ENCODE measurements at places on chromosomes 4 and X.
A peak's percentile ranks its signal among the peaks of the same experiment; 100 is the strongest.

GRCh38 chr4:128550060-128550459 lies 259.4 kb upstream of the JADE1 start:
- no peak for DNase-seq

DNA sequence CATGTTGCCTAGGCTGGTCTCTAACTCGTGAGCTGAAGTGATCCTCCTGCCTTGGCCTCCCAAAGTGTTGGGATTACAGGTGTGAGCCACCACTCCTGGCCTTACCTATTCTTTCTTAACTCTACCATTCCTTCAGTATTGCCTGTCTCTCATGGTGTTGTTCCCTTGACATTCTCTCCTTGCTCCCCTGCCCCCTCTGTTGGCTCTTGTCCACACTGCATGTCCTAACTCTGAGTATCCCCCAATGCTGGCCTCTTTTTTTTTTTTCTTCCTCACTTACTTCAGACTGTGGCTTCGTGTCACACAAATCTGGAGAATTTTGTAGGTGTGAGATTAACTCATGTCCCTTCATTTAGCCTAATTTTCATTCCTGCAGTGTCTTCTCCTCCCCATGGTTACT lies 22.9 kb upstream of the FRMPD4 start:
- DNase-seq, result no peak

- no peak for DNase-seq
Observed at GRCh38 chr4:184792334-184792733, 33.4 kb downstream of the ACSL1 start.

GRCh38 chr4:98909646-98910401 lies 19.1 kb downstream of the EIF4E start:
- DNase-seq, result peak; percentile 15

DNA sequence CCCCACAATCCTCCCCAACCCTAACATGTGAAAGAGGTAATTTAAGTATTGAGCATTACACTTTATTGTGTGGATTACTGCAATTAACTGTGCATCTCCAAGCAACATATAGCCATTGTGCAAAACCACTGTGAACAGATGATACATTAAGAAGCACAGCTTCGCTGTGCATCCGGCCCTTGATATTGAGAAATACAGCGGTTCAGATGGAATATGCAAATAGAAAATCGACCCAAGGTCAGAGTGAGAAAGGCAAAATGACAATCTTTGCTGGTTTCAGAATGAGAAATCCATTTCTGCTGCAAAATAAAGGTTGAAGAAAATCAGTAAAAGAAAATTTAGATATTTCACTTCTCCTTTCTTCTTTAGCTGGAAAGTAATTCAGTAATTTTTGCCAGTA lies 805.9 kb upstream of the GRID2 start:
- DNase-seq, result no peak

DNA sequence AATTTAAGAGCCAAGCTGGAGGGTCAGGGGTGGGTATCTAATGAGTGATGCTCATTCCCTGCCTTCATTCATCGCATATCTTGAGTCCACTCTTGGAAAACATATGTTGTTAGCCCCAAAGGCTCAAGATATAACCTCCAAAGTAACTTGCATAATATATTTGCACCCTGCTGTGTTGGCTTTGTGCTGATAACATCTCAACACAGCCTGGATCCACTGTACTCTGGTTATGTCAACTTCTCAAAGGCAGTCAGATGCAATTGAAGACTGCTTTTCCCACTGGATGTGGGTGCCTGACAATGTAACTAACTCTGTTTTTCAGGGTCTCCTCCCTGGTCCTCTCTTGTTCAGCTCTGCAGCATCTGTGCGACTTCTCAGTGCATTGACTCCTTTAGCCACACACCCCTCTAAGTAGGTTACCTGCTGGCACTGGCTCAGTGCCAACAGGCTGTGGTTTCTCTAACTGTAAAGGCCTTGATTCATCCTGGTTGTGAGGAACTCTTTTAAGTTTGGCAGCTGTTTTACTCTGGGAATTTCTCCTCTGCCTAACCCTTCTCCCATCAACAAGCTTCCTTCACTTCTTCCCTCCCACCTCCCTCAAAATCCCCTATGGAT lies 28.1 kb downstream of the SLC16A2 start:
- DNase-seq, result peak; percentile 14

GRCh38 chrX:71250841-71251240 lies 3.1 kb downstream of the ZMYM3 start:
- DNase-seq, result no peak

GRCh38 chr4:48604527-48604926 lies 114.5 kb downstream of the ZAR1 start:
- DNase-seq, result no peak

DNA sequence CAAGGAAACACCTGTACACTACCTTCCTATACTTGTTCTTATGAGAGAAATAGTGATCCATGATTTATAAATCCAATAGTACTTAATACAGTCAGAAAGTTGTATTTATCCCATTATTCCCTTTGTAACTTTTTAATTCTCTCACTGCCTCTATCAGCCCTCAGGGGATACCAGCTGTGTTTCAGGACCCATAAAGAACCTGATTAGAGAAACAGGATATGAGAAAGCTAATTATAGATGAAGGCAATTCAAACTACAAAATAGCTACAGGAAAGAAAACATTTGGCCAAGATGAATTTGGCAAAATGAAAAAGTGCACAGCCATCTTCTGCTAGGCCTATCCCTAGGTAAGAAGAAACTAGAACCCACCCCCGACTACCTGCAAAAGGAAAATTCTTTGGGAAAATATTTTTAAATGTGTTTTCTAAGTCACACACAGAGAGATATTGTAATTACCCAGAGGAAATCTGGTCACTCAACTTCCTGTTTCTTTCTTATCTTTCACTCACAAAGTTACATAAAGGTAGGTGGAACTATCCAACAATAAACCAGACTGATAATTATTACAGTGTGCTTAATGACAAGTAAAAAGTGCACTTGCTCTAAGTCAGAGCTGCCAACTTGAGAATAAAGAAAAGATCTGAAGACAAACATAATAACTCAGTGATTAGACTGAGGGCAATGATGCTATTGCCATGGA lies 836.5 kb upstream of the HTR2C start:
- no peak for DNase-seq

- DNase-seq, result peak; percentile 44
Observed at GRCh38 chr4:174316954-174317353, 33.2 kb downstream of the CEP44 start.

DNA sequence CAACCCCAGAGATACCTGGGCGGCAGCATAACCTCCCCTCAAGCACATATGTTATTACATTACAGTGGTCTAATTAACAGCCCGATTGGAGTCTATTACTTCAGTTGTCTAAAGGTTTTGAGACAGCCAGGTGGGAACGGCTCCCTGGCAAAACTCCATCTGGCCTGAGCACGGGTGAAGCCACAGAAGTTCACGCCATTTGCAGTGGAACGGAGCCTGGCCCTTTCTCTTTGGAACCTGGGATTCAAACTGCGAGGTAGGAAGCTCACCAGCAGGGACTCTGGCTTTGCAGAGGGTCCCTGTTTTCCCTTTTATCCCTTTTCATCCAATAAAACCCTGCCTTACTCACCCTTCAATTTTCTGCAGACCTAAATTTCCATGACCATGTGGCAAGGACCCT lies 45.9 kb upstream of the NEIL3 start:
- DNase-seq, result no peak

DNA sequence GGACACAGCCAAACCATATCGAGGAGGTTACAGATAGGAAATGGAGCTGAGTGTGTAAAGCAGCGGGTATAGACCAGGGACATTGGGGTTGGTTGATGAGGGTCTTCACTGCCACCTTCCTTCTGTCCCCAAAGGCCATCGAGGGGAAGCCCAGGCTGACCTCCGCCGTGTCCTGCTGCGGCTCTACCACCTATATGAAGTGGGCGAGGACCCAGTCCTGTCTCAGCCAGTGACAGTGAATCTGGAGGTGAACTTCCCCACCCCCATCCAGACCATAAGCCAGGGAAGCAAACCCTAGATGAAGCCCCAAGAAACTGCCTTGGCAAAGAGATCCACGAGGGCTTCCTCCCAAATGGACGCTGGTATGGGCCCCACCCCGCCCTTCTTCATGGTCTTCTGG lies 23.2 kb upstream of the MRFAP1 start:
- no peak for DNase-seq

DNA sequence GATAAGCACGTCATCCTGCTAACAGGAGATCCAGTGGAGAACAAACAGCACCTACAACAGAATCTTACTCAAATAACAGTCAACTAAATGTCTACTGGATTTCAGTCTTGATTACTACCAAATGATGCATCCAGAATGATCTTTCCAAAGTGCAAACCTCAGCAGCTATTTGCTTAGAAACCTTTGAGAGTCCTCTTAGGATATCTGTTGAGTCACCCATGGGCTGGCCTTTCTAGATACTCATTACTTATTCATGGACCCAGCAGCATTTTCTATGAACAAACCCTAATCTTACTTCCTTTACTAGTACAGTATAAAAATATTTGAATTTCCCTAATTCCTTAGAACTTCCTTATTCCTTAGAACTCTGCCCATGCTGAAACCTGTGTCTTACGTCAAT lies 118.5 kb upstream of the PABPC4L start:
- no peak for DNase-seq

GRCh38 chr4:48333587-48333986 lies 7.7 kb upstream of the SLAIN2 start:
- DNase-seq, result peak; percentile 27

GRCh38 chrX:40468033-40468846 lies 112.5 kb upstream of the ATP6AP2 start:
- DNase-seq, result peak; percentile 45

- DNase-seq, result no peak
Observed at GRCh38 chr4:128688033-128688721, 121.3 kb upstream of the JADE1 start.

DNA sequence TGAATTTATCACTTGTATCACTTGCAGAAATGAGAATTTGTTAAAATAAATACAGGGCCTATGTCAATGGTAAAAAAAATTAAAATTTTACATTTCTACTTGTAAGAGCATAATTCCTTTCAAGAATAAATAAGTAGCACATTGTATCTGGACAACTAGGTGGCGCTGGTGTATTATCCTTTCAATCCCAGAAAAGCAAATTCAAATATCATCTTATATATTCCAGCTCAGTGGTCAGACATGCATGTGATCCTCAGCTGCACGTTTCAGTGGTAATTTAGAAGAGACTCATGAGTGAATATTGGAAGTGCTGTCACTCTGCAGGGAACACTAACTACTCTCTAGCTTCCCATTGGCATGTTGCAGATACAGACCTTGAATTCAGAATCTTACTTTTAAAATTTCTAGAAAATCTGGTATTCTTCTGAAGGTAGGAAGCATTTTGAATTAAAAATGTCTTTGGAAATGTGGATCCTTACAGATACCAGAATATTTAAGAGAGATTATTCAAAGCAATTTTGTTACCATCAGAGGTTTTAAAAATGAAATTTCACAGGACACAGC lies 1414.7 kb upstream of the TENM3 start:
- peak; percentile 78 for DNase-seq

GRCh38 chr4:531721-532565 lies 32.9 kb downstream of the PIGG start:
- DNase-seq, result no peak

DNA sequence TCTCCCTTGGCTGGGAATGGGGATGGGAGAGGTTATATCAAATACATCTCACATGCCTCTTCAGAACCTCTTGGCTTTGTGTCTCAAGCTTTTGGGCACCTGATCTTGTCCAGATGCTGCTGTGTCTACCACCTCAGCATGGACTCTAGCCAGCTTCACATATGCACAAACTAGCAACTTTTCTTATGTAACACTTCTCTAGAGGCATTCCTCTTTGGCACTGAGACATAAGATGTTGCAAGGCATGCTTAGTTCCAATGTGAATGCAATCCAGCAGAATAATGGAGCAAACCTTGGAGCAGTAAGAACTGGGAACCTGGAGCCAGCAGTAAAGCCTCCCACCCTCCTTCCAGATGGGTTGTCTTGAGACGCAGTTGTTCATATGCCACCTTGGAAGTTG lies 113.4 kb upstream of the TMEM47 start:
- DNase-seq, result peak; percentile 23

DNA sequence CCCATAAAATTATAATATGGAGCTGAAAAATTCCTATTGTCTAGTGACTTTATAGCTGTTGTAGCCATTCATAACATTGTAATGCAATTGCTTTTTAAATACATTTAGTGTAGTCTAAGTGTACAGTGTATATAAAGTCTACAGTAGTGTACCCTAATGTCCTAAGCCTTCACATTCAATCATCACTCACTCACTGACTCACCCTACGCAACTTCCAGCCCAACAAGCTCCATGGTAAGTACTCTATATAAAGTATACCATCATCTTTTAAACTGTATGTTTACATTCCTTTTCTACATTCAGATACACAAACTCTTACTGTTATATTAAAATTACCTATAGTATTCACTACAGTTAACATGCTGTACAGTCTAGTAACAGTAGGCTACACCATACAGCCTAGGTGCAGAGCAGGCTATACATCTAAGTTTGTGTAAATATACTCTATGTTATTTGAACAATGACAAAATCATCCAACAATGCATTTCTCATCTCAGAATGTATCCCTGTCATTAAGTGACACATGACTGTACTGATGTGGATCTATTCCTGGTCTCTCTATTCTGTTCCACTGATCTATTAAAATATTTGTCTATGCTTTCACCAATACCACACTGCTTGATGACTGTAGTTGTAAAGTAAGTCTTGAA lies 33.7 kb downstream of the CLOCK start:
- DNase-seq, result no peak

- DNase-seq, result peak; percentile 54
Observed at GRCh38 chrX:108537005-108537404, 97.4 kb downstream of the COL4A5 start.

DNA sequence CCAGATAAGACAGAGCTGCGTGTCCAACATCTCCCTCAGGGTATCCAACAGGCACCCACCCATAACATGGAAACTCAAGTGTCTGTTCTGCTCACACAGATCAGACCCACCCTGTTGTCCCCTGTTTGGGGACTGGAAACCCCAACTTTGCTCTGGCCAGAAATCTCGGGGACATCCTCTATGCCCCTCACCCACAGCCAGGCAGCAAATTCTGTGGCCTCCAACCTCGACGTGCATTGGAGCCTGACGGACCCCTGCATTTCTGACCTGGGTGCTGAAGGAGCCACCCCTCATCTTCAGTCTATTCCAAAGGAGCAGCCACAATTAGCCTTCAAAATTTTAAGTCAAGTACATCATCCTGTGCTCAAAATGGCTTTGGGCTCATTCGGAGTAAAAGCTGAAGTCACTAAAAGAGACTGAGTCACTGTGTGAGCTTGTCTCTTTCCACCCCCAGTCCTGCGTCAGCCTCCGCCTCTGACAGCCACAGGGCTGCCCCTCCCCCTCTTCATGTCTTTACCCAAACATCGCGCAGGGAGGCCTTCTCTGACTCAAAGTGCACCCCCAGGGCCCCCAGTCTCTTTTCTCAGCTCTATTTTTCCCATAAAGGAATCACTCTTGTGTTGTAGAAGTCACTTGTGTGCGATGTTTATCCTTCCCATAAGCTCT lies 24.4 kb upstream of the PDE6B start:
- DNase-seq, result peak; percentile 54

DNA sequence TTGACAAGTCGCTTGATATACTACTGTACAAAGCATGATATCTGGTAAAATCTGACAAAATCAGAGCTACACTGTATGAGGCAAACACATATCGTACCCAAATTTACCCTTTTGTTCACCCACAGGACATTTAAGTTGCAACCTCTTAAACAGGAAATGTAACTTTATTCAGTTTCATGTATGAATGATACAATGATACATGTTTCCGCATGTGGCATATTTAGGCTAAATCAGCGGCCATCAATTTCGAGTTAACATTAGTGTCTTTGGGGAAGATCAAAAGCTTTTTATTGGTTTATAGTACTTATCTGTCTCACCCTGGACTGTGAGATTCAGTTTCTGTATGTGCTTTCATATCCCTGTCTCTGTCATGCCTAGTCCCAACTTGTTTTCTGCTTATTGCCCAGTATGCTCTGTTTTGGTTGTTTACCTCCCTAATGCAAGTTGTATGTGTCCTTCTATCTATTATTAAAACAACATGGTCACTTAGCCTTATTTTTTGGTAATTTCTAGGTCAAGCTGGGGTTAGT lies 97.3 kb upstream of the HPRT1 start:
- DNase-seq, result no peak
